Esophagus mucosa (tissue), 1 donor: ENCODE measurements at places on chromosomes 6 and 20. TPM values are rescaled to one million over a fixed set of nuclear protein-coding genes. Genes with fewer than 3 reads are reported as not detected.

The ASF1A gene
- 17.9 TPM for total RNA-seq

The MAFB gene
- 55.9 TPM for total RNA-seq

The POU5F1 gene
- 0.40 TPM for total RNA-seq

The ISM1 gene
- 1.7 TPM for total RNA-seq

The CEP162 gene
- total RNA-seq, result 4.5 TPM

The CUL7 gene
- total RNA-seq, result 10.3 TPM

The CNKSR3 gene
- 24.5 TPM for total RNA-seq

The MSH5 gene
- 12.0 TPM for total RNA-seq

The C6orf118 gene
- total RNA-seq, result not detected

The PRICKLE4 gene
- total RNA-seq, result 2.2 TPM

DNA sequence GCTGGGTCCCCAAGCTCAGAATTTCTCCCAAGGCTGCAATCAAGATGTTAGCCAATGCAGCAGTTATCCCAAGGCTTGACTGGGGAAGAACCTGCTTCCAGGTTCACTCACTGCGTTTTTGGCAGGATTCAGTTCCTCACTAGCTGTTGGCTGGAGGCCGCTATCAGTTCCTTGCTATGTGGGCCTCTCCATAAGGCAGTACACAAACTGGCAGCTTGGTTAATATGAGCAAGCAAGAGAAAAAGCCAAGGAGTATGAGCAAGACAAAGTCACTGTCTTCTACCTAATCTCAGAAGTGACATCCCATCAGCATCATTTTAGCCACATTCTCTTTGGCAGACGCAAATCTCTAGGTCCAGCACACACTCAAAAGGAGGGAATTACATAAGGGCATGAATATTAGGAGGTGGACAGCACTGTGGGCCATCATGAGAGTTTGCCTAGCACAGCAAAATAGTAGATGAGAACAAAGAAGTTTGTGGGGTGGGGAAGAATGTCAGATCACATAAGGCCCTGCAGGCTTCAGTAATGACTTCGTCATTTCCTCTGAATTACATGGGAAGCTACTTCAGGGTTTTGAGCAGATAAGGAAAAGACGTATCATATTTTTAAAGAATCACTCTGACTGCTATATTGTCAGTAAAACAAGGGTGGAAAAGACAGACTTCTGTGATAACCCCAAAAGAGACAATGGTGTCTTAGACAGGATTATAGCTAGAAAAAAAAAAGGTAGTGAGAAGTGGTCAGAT lies 25.5 kb downstream of the LMBRD1 start:
- no peak for ATAC-seq

- no peak for ATAC-seq
Measured at GRCh38 chr6:11885159-11885558, 106.6 kb upstream of the ADTRP start.

GRCh38 chr6:147859071-147859470 lies 350.6 kb downstream of the SAMD5 start:
- ATAC-seq, result no peak

DNA sequence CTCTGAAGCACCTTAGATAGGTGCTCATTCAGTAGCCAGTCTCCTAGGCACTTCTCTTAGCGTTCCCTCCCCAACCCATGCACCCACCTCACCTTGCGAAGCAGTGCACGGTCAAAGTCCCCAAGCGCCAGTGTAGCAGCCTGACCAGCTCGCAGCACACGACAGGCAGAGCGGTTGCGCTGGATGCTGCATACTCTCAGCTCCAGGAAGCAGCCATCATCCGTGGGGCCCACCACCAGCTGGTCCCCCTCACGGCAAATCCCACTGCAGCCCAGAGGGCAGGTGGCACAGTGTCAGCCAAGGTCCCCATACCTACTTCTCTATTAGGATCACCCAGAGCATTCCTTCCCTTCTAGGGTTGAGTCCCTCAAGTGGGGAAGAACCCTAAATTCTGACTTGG lies 6.5 kb downstream of the GTPBP2 start:
- ATAC-seq, result no peak

GRCh38 chr20:43431134-43431519 lies 26.6 kb upstream of the SRSF6 start:
- no peak for ATAC-seq

GRCh38 chr6:1424306-1424927 lies 35.0 kb downstream of the FOXF2 start:
- ATAC-seq, result peak; percentile 82

GRCh38 chr6:157965387-157965786 lies 16.3 kb upstream of the SYNJ2 start:
- no peak for ATAC-seq

DNA sequence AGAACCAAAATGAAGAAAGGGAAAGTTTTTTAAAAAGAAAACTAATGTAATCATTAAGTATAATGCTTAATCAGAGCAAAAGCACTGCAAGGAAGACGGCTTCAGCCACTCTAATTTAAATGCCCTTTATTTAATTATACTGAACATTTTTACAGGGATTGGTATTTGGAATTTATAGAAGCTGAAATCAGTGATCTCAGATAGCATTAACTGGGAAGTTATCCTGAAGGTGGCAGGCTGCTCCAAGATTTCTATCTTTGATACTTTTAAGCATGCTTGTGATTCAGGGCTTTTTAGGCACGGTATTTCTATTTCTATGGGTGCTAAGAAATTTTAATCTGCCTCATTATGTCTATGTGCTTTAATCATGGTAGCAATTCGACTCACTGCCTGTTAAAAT lies 1.3 kb upstream of the NDUFAF4 start:
- ATAC-seq, result no peak

DNA sequence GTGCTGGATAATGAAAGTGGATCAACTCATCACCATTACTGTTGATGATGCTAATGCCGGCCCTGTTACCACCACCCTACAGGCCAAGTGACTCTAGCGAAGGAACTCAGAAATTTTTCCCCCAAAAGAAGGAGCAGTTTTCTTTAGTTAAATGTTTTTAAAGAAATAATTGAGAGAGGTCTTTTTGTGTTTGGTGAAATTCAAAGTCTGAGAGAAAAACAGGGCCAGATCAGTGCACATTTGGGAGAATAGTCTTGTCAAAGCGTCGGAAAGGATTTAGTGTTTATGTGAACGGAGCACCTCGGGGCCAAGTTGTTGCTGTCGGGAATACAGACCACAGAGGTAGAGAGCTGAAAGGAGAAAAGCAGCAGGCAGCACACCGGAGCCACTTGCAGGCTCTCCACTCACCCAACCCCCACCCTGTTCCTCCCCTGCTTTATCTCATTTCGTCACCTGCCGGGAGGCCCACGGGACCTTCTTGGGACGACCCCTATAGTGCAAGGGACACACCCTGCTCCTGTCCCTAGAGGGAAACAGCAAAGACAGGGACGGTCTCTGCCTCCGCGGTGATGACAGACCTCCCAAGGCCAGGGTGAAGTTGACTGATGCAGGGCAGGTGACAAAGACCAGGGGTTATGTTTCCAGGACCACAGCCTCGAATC lies 6.8 kb downstream of the TFAP2B start:
- ATAC-seq, result no peak

- no peak for ATAC-seq
Measured at GRCh38 chr6:113980937-113981554, 10.1 kb upstream of the HDAC2 start.

GRCh38 chr6:1780251-1780867 lies 170.6 kb downstream of the FOXC1 start:
- no peak for ATAC-seq

- ATAC-seq, result no peak
Measured at GRCh38 chr6:142088858-142089216, 43.9 kb upstream of the GJE1 start.

DNA sequence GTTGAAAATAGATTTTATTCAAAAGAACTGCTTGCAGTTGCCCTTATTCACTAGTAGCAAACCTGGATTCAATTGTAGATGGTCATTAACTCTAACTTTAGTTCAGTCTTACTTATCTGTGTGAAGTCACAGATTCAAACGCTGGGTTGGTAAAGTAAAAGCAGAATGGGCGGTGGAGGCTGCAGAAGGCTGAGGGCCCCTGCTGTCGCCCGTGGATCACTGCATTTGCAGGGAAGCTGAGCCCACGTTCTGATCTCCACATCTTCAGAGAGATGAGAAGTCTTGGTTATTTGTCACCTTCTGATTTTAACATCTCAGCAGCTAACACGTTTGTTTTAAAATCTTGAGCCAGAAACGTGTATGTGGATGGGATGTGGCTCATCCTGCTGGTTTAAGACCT lies 75.1 kb downstream of the SNX9 start:
- ATAC-seq, result no peak

- ATAC-seq, result no peak
Measured at GRCh38 chr20:59749301-59749700, 145.0 kb downstream of the PHACTR3 start.

- no peak for ATAC-seq
Measured at GRCh38 chr20:25129428-25129827, 47.5 kb upstream of the VSX1 start.

GRCh38 chr20:8116067-8116811 lies 15.8 kb upstream of the PLCB1 start:
- ATAC-seq, result no peak

DNA sequence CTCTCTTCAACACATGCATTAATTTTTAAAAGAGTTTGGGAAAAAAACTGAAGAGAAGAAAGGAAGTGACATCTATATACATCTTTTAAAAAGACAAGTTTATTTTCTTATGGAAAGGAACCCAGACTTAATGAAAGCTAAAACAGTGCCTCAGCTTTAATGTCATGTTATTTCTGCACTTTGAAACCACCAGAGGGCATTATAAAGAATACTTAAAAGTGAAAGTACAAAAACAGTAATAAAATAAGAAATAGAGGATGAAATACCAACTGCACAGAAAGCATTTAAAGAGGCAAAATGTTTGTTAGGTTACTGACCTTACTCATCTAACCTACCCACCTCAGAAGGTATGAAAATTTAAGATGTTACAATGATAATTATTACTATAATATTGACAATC lies 98.8 kb downstream of the HUS1B start:
- no peak for ATAC-seq

- ATAC-seq, result no peak
Measured at GRCh38 chr6:17530321-17530835, 69.7 kb upstream of the FAM8A1 start.

GRCh38 chr6:121771937-121772720 lies 336.7 kb downstream of the GJA1 start:
- ATAC-seq, result no peak

GRCh38 chr6:73169111-73169510 lies 56.2 kb downstream of the KHDC1L start:
- ATAC-seq, result no peak

GRCh38 chr6:111706841-111707391 lies 101.2 kb upstream of the TRAF3IP2 start:
- peak; percentile 87 for ATAC-seq

GRCh38 chr6:116531675-116532570 lies 13.6 kb downstream of the TRAPPC3L start:
- peak; percentile 79 for ATAC-seq

- no peak for ATAC-seq
Measured at GRCh38 chr6:37802810-37803209, 16.7 kb upstream of the ZFAND3 start.

DNA sequence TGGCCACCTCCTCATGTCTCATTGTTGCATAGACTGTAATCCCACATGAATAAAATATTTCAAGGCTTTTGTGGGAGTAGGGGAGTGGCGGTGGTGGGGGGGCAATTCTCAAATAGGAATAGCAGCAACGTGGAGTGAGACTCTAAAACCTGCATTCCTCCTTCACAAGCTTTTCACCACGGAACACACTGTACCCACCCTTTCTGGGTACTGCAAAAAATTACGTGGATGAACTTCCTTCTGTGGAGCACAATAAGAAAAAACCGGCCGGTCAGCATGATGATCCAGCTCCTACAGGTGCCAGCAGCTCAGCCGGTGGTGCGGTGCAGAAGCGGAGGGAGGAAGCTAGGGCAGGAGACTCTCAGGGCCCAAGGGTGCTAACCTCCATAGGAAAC lies 930 bp upstream of the RRAGD start:
- peak; percentile 77 for ATAC-seq

DNA sequence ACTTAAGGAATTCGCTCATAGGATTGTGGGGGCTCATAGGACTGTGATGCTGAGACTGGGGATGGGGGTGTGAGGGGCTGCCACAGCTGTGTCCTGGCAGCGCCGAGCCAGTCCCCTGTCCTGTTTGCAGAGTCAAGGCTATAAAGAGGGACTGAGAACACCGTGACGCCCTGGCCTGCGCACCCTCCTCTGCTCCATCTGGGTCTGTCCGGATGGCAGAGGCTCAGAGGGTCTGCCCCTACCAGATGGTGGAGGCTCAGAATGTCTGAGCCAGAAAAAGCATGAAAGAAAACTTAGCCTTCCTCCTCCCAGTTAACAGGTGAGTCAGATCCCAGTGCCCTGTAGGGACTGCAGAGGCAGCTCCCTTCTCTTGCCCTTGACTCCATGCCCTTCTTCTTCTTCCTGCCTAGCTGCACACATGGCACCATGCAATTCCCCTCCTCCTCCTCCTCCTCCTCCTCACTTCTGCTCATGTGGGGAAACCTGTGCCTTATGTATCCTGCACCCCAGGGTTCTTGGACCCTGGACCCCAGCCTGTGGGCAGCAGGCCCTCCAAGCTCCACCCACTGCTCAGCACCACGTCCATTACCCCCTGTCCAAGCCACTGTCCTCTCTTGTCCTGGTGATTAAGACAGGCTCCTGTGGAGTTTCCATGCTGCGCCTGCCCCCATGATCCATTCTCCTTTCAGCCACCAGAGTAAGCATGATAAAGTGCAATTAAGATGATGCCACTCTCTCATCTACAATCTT lies 410.0 kb upstream of the SULF2 start:
- ATAC-seq, result peak; percentile 24

DNA sequence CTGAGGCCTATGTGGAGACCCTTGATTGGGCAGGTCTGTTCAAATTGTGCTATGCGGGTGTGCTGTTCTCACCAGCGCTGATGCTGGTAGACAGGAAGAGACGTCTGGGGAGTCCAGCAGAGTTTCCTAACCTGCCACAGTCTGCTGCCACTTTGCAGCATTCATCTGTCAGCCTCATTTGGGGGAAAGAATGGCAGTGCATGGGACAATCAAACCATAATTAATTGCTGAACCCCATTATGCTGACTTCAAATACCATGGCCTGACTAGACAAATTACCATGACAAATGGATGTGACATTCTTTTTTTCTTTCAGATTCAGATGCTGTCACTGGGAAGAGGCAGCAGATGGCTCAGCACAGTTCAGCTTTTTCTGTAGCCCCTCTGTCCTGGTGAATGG lies 171.4 kb upstream of the SYNDIG1 start:
- no peak for ATAC-seq

DNA sequence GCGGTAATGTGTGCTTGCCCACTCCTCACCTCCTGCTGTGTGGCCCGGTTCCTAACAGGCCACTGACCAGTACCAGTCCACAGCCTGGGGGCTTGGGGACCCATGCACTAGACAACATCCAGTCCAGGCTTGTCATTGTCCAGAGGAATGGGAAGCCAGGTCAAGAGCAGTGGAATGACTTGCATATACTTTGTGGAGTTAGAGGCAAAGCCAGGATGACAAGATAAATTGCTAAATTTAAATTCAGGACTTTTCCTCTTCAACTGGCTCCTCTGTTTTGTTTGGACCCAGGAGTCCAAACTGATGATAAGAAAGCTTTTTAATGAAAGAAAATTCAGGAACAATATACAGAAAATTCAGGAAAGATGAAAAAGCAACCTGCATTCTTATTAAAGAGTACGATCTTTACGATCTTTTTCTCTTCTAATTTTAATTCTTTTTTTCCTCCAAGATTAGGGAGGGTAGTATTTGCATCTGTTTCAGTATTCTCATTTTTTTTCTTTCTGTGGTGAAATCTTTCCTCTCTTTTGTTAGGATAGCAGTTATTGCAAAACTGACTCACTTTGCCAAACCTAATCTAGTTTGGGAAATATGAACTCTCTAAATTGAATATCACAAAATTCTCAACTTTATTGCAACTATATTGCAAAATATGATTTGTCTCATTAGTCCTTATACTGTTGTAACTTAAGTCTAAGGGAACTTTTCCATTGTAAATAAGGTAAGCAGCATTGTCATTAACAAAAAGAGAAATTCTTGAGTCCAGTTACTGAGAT lies 48.2 kb downstream of the DCBLD1 start:
- no peak for ATAC-seq
